ENCODE measurements at places on chromosomes 4 and X.

- no peak for DNase-seq
Measured at GRCh38 chr4:80092088-80092487, 19.1 kb upstream of the ANTXR2 start.

- DNase-seq = peak; percentile 81
Measured at GRCh38 chr4:151117371-151117962, 18.0 kb downstream of the RPS3A start.

DNA sequence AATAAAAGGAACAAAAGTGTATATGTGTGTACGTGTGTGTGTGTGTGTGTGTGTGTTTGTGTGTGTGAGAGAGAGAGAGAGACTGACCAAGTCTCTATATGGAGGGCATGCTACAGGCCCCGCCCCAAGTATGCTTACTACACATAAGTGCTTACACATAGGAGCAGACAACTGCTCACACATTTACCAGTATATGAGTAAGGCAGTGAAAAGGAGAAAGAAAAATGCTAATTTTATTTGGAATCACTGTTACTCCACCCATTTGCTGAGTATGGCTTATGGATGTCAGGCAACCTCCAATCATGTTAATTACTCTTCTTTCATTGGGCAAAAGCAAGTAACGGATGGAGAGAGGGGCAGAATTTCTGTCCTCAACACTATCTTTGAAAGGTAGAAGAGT, 107.6 kb upstream of the STK26 start:
- no peak for DNase-seq

GRCh38 chrX:11431786-11432185, 138.6 kb downstream of the AMELX start:
- DNase-seq = no peak

DNA sequence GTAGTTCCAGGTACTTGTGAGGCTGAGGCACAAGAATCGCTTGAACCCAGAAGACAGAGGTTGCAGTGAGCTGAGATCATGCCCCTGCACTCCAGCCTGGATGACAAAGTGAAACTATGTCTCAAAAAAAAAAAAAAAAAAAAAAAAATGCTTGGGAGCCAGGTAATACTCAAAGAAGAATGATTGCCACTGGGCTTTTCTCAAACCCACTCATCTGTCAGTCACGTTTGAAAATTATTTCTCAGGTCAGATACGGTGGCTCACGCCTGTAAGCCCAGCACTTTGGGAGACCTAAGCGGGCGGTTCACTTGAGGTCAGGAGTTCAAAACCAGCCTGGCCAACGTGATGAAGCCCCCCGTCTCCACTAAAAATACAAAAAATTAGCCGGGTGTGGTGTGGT, 155.7 kb downstream of the RELL1 start:
- DNase-seq = no peak

Measured in cerebellar cortex (tissue), 1 donor.